ENCODE measurements at places on chromosomes 7 and 10. TPM values are rescaled to one million over a fixed set of nuclear protein-coding genes. Genes with fewer than 3 reads are reported as not detected.

- H3K27me3 ChIP-seq = no peaks in the 10 kb centered on the region
- no peak for DNase-seq
- H3K27ac ChIP-seq = no peak overlapping the region
Measured at GRCh38 chr10:767211-767610, 77.7 kb upstream of the DIP2C start.

GRCh38 chr10:126405239-126405775 lies 17.0 kb upstream of the ADAM12 start:
- H3K4me3 ChIP-seq = no peak overlapping the region
- H3K4me1 ChIP-seq = no peaks in the 10 kb centered on the region
- no peaks in the 10 kb centered on the region for H3K36me3 ChIP-seq
- no peaks in the 10 kb centered on the region for H3K27me3 ChIP-seq

DNA sequence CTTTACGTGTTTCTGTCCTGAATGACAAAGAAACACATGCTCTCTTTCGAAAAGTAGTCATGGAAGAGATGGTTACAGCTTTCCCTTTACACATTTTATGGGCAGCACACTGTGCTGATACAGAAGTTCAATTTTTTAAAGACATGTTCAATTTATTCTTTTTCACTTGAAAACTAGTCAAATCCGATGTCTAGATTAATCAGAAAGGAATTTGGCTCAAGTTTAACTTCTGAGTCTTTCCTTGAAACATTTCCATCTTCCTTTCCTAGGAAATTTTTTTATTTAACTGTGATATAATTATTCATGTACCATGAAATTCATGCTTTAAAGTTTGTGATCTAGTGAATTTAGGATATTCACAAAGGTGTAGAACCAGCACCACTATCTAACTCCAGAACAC lies 360.1 kb downstream of the TNS3 start:
- H3K4me3 ChIP-seq = no peak overlapping the region
- no peaks in the 10 kb centered on the region for H3K4me1 ChIP-seq
- H3K36me3 ChIP-seq = no peaks in the 10 kb centered on the region
- no peak overlapping the region for H3K27ac ChIP-seq

DNA sequence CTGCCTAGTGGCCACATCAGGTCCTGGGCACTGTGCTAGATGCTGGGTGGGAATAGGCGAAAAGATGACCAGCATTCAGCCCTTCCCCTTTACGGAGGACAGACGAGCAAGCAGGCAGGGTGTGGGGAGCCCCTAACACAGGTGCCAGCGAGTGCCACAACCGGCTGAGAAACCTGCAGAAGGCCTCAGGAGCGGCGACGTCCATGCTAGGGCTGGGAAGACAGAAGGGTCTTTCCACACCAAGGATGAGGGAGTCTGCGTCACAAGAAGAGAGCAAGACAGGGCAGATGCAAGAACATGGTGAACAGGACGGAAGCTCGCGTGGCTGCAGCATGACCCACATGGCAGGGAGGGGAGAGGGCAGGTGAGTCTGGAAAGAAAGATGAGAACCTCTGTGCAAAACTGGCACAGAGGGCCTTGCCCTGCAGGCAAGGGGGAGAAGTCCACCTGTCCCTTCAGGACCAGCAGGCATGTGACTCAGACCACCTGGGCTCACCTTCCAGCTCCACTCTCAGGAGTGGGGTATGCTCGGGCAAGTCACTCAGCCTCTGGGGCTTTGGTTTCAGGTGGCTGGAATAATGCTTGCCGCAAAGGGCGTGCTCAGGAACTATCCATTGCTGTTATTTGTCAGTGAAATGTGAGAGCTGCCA lies 36.6 kb downstream of the KCNH2 start:
- no peak for DNase-seq
- peaks cover 5% of the 10 kb centered on the region for H3K4me1 ChIP-seq
- no peaks in the 10 kb centered on the region for H3K36me3 ChIP-seq
- no peaks in the 10 kb centered on the region for H3K27me3 ChIP-seq

DNA sequence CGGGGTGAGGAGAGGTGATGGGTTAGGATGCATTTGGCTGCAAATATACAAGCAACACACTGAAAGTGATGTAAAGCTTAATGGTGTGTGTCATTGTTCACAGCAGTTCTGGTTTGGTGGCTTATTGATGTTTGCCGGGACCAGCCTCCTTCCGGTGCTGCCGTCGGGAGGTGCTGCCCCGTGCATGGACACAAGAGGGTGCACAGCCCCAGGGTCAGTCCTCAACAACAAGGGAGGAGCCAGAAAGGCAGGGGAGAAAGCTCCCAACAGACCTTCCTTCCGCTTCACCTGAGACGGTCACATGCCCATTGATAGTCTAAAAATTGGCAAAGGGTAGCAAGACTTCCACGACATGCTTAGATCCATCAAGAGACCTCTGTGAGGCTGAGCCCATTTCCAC lies 9.5 kb downstream of the RNF32 start:
- DNase-seq = no peak
- H3K4me3 ChIP-seq = no peak overlapping the region
- no peaks in the 10 kb centered on the region for H3K4me1 ChIP-seq
- no peaks in the 10 kb centered on the region for H3K36me3 ChIP-seq
- no peaks in the 10 kb centered on the region for H3K27me3 ChIP-seq

DNA sequence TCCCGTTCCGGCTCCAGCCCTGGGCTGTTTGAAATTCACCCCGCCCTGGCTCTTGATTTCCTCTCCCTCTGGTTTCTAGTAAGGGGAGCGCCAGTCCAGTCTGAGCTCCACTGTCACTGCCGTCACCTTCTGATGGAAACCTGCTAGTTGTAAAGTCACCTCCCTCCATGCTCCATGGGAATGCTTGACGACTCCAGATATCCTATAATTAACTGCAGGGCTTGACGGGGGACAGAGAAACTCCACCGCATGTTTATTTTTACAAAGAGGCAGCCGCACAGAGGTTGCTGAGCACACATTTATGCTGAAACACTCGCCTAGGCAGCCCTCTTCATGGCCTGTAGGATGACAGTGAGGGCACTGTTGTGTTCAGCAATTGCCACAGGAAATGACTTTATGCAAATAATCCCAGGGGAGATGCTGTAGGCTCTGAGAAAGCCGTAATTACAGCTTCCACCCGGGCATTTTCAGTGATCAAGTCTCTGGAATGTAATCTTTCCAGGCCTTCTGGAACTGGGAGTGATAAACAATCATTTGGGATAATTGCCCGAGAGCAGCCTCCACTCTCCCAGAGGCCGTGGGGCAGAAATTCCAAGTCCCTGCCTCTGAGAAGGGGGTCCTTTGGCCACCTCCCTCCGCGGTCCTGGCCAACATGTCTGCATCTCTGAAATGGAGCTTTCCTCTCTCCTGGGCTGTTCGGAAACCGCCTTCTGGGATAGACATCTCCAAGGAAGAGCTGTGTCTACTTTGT lies 300.5 kb downstream of the KLF6 start:
- H3K4me1 ChIP-seq = 0 out of 2 replicates have a peak, but pooled peaks cover 2% of the 10 kb centered on the region
- no peaks in the 10 kb centered on the region for H3K27me3 ChIP-seq
- no peak overlapping the region for H3K4me3 ChIP-seq
- no peak for DNase-seq

GRCh38 chr7:33463131-33463530 lies 333.8 kb downstream of the BBS9 start:
- H3K4me3 ChIP-seq = no peak overlapping the region
- H3K36me3 ChIP-seq = no peaks in the 10 kb centered on the region
- no peak for DNase-seq
- H3K27me3 ChIP-seq = no peaks in the 10 kb centered on the region
- H3K4me1 ChIP-seq = no peaks in the 10 kb centered on the region

DNA sequence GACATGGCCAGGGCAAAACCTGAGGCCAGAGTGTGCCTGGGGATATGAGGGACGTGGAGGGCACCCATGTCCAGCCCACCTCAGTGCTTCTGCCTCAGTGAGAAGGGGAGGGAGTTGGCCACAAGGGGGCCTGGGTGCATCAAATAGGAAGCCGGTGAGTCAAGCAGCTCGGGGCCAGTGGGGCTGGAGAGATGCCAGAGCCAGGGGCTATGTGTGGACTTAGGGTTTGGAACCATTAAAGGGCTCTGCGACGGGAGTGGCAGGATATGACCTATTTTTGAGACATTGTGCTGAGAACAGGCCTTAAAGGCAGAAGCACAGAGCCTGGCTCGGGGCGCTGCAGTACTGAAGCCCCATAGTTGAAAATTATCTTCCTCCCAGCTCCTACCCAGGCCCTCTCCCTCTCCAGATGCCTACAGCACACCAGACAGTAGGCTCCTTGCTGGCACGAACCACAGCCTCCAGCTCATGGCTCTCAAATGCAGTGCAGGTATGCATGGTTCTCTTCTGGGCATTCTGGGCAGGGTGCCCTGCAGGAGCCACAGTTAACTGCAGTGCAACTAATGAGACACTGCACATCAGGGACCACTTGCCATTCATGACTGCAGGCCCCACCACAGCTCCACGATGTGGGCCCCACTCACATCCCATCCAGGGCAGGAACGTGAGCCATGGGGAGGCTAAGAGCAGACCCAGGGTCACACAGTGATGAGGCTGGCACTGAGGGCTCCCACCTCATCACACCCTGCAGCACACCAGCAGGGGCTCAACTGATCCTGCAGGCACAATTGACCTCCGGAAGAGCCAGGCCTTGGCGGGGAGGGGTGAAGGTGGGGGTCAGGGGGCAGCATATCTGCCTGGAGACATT lies 7.2 kb upstream of the PGAM2 start:
- no peak overlapping the region for H3K27ac ChIP-seq
- H3K27me3 ChIP-seq = no peaks in the 10 kb centered on the region
- peaks cover 5% of the 10 kb centered on the region for H3K36me3 ChIP-seq
- no peaks in the 10 kb centered on the region for H3K4me1 ChIP-seq

Gene ZNF853
- total RNA-seq = 5.5 TPM

Gene CYP17A1
- total RNA-seq = not detected
